ENCODE measurements at places on chromosomes 2 and 18.

DNA sequence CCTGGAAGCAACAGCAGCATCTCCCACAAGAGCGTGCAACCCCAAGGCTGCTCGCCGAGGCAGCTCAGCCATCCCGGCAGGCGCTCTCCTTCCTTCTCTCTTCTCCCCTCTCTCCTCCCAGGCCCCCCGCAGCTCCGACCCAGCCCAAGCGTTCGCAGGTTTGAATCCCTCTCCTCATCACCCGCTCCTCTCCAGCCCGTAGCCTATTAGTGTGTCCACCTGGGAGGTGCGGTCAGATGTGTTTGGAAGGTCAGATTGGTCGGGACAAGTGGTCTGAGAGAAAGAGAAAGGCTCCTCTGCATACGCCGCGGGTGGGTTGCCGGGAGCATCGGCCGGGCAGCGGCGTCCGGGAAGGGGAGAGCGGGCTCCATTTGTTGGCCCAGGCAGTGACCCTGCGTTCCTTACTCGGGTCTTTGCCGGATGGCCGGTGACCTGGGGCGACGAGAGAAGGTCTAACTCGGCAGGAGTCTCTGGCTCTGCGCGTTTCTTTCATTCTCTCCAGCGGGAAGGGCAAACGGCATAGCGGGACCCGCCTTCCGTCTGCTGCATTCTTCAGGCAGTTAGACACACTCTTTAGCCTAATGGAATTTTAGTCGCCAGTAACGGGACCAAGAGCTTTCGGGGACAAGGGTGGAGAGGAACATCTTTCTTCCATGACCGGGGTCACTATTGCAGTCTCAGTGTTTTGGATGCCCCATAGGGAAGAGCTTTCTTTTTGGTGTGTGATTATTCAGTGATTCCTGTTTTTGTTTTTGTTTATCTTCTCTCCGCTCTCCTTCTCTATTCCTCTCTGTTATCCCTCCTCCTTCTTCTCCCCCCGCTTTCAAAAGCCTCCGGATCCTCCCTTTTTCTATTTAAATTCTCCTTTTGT lies 1.1 kb upstream of the TMEFF2 start:
- peak; percentile 67 for DNase-seq

GRCh38 chr2:240583774-240584173 lies 2.8 kb upstream of the CAPN10 start:
- no peak for DNase-seq

- DNase-seq, result no peak
Measured at GRCh38 chr2:10897956-10898355, 13.8 kb upstream of the KCNF1 start.

GRCh38 chr2:40439473-40439872 lies 12.4 kb downstream of the SLC8A1 start:
- no peak for DNase-seq

DNA sequence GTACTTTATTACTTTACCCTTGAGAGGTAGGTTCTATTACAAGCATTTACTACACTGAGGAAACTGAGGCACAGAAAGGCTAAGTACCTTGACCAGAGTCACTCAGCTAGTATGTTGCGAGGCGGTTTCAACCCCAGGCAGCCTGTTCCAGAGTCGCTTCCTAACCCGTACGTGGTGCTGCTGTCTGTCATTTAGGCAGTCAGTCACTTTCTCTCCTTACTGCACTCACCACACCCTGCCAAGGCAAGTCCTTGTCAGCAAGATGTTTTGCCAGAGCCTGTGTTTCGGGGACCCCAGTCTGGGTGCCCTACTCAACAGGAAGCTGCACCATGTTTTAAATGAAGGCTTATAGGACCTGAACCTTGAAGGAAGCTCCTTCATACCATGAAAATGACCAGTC lies 174.9 kb downstream of the TPGS2 start:
- DNase-seq, result no peak

DNA sequence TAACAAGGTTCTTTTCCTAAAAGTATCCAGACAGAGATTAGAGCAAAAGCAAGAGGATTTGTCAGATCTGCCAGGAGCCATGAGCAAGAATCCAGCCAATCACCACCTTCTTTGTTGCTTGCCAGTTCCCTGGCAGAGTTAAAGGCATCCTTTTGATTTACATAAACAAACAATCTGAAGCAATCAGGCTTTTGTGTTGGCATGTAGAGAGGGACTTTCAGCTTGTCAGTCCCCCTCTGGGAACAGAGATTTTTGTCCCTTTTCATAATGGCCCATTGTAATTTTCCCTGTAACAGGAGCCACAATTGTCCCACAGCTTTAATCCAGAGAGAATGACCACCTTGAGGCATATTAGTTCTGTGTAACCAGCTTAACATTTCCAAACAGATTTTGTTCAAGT lies at the start of gene ERMN:
Gene ERMN (minus strand): TSS at position 39 of the 400 bp plus-strand sequence. CDS start 182 bp downstream, outside the sequence.
- DNase-seq, result peak; percentile 89

GRCh38 chr2:9945596-9945995 lies 5.9 kb upstream of the GRHL1 start:
- DNase-seq, result no peak

DNA sequence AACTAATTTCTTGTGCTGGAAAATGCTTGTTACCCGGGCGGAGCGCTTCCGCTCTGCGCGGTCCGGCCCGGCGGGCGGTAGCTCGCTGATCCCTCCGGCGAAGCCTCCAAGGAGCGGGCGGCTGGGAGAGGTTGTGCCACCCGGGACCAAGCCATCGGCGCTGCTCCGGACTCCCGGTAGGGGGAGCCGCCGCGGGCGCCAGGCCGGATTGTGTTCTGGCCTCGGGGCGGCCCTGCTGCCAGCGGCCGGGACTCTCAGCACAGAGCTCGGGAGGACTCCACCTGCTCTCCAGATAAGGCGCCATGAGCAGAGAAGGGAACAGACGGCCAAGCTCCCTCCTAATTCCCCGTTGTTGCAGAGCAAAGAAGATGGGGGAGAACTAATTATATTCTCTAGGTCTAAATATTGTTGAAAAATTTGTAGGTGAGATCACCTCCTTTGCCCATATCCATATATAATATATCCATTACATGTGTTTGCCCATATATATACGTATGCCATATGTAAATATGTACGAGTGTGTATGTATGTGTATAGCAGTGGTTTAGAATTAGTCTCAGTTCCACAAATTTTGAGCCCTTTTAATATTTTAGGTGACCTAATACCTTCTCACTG lies 13.8 kb upstream of the SATB2 start:
- DNase-seq, result peak; percentile 89

- DNase-seq, result no peak
Measured at GRCh38 chr2:232543491-232543890, 4.0 kb downstream of the CHRNG start.

DNA sequence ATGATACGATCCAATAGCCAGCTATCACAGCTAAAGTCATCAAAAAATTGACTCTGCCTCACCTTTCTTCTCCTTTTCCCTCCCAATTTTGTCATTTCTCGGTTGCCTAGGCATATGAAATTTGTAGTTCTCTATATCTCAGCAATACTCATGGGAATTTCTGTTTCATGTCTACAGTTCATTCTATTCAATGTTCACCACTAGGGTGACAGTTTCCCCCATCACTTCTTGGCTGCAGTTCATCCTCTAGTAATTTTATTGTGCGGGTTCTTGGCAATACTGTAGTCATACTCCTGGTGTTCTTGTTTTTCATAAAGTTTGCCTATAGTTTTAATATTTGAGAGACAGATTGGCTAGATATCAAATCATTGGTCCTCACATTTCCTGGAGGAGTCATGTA lies 872.2 kb upstream of the ID2 start:
- DNase-seq, result no peak

GRCh38 chr2:98936353-98937351 lies 627 bp upstream of the CRACDL start:
- DNase-seq, result peak; percentile 49

DNA sequence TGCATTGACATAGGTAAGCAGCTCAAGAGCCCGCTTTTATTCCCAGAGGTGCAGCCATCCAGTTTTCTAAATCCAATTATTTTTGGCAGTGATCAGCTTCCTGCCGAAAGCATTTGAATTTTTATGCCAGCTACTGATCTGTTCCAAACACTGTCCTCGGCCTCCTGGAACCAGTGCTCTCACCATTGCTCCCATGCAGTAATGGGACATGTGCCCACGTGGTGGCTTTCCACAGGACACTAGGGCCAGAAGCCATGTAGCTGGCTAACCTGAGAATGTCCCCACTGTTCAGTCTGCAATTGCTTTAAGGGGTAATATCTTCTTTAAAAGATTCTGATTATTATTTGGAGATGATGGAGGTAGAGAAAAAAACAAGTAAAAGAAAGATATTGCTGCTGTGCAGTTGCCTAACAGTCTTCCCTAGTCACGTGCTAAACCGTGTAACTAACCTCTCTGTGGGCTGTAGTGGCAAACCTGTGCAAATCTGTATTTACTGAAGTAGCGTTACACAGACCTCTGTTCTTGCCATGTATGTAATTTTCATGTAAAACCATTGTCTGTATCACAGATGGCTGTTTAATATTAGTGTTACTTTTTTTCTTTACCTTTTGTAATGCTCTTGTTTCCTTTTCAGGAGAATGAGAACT lies 13.0 kb downstream of the GRHL1 start:
- DNase-seq, result no peak

- DNase-seq, result no peak
Measured at GRCh38 chr2:98160554-98160953, 73.6 kb downstream of the VWA3B start.

DNA sequence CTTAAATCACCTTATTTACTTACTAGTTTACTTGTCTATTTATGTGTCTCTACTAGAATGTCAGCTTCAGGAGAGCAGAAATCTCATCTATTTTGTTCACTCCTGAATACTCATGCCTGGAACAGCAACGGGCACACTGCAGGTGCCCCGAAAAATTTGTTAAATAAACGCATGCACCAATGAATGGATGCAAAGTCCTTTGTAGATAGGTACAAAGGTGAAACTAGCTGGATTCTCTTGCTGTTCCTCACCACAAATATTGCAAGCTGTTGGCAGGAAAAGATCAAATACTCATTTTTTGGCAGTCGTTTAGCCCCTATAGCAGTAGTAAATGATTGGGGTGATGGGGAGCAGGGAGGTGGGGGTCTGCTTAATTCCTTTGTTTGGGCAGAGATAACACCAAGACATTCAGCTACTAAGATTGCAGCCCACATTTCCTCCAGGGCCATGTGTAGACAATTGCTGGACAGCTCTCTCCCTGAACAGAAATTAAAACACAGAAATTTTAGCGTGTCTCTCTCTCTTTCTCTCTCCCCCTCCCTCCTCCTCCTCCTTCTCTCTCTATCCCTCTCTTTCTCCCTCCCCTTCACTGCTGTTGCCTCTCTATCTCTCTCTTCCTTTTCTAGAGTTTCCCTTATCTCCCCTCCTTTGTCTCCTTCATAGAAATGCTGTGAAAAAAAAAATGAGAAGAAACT lies 5.4 kb downstream of the MARCHF4 start:
- no peak for DNase-seq

- no peak for DNase-seq
Measured at GRCh38 chr2:230244211-230244610, 18.7 kb downstream of the SP140 start.
